Amygdala (tissue), 56 donors: ENCODE measurements at places on chromosomes 3 and 15.
A peak's percentile ranks its signal among the peaks of the same experiment; 100 is the strongest.

DNA sequence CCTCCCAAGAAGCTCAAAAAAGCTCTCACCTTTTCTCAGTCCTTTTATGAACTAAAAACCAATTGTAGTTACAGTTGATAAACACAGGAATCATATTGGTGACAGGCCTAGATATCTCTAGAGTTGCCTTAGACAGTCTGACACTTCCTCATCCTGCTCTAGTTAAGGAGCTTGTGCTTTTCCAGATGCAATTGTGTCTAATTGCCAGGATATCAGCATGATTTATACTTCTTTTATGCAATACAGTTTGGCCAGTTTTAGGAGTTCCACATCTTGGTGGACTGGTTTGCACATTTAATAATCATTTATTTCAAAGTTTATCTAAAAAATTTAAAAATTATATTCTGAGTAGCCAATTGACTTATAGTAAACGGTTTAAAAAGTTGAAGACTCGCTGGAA is 95.7 kb downstream of the DUT start:
- no peak for DNase-seq

- DNase-seq = no peak
Observed at GRCh38 chr3:64331605-64332004, 106.3 kb upstream of the PRICKLE2 start.

GRCh38 chr3:3192286-3192675 is 12.8 kb upstream of the CRBN start:
- no peak for DNase-seq

DNA sequence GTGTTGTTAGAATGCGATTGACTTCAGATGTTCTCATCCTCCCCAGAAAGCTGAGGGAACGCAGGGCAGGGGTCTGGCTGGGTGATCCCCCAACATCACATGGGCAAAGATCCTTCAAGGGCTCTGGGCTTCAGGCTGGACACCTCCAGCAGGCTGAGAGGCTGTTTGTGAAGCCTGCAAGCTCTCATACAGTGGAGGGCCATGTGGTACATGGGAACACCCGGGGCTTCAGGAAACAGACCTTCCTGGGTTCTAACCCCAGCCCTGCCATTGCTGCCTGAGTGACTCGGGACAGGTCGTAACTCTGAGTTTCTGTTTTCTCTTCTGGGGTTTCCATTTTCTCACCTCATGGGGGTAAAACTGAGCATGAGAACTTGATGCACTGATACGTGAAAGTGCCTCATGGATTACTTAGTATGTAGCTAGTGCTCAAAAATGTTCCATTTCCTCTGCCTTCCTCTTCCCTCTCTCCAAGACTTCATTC is 81.2 kb downstream of the TLE3 start:
- no peak for DNase-seq

- DNase-seq = no peak
Observed at GRCh38 chr3:128270559-128271492, 117.5 kb downstream of the EEFSEC start.

DNA sequence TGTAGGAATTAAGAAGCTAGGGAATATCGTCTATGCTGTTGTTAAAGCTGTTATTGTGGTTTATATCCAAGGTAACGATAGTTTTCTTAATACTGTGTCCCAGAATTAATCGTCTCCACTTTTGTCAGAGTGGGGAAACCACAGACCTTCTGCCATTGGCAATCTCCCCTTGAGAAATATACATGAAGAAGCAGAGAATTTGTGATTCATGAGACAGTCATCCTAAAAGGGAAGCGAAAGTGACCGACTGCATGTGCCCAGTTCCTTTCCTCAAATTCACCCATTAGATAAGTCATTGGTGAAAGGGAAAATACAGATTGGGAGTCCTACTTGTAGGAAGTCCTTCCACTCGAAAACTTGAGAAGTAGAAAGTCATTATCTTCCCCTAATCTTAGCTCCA is 26.6 kb downstream of the DIPK2A start:
- no peak for DNase-seq

DNA sequence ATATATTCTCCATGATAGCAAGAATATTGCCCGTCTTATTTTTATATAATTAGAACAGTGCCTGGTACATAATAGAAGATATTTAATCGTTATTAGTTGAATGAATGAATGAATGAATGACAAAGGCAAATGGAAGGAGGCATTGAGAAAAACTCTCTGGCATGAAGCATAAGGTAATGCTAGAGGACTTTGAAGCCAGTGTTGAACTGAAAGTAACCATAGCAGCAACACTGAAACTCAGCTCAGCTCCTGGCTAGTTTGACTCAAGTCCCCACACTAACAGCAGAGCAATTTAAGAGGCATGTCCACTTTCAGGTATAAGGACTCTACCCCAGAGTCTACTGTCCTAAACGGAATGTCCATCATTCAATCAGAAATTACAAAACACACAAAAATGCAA is 227.0 kb downstream of the CPNE4 start:
- DNase-seq = no peak

- no peak for DNase-seq
Observed at GRCh38 chr3:195247086-195247862, 23.7 kb downstream of the XXYLT1 start.

- DNase-seq = no peak
Observed at GRCh38 chr3:51845129-51845528, 16.3 kb upstream of the IQCF2 start.

- DNase-seq = no peak
Observed at GRCh38 chr3:28845006-28845324, 435.9 kb upstream of the RBMS3 start.

- DNase-seq = peak; percentile 60
Observed at GRCh38 chr3:192917028-192917403, 640 bp downstream of the MB21D2 start.

DNA sequence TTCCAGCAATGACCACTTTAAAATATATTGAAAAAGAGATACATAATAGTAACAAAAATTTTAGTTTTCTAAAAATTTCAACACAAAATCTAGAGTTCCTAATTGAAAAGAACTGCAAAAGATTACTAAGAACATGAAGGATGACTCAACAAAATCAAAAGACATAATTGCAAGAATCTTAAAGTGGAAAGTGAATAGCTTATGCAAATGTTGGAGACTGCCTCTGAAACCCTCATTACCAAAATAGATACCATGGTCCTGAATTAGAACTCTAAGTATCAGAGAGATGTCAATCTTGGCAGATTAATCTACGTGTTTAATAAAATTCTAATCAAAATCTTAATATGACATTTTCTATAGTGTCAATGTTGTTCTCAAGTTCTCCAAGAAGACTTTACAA is 60.7 kb upstream of the SGO1 start:
- DNase-seq = no peak

DNA sequence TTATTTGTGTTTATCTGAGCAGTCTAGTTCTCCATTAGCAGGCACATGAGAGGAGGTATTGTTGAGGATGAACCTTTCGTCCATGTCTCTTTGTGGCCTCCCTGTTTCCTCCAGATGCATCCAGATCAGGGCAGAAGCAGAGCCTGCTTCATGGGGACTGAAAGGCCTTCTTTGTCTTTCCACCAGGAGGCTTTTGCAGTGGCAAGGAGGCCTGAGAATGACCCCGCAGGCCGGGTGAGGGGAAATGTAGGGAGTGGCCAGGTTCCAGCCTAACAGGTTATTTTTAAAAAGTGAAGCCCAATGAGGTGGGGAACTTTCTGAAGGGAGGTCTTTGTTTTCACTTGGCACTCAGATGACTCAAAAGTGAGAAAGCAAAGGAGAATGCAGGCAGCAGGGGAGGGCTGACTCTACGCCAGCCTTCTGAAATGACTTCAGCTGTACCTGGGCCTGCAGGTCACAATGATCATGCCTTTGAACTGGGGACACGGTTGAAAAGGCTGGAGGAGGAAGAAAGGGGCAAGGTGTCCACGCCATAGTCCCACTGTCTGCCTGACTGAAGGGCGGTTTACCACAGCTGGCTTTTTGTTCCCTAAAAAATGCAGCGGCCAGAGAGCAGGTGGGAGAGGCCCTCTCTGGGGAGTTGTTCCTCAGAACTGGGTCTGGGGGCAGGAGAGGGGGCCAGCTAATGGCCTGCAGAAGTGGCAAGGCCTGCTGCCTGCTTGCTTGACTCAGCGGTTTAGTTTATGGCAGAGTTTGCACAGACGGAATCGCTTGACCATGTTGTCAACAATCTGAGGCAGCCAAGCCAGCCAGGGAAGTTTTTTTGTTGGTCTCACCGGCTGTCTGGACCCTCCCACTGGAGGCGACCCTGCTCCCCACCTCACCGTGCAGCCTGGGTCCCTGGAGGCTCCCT is 28.7 kb downstream of the CMTM7 start:
- DNase-seq = no peak

DNA sequence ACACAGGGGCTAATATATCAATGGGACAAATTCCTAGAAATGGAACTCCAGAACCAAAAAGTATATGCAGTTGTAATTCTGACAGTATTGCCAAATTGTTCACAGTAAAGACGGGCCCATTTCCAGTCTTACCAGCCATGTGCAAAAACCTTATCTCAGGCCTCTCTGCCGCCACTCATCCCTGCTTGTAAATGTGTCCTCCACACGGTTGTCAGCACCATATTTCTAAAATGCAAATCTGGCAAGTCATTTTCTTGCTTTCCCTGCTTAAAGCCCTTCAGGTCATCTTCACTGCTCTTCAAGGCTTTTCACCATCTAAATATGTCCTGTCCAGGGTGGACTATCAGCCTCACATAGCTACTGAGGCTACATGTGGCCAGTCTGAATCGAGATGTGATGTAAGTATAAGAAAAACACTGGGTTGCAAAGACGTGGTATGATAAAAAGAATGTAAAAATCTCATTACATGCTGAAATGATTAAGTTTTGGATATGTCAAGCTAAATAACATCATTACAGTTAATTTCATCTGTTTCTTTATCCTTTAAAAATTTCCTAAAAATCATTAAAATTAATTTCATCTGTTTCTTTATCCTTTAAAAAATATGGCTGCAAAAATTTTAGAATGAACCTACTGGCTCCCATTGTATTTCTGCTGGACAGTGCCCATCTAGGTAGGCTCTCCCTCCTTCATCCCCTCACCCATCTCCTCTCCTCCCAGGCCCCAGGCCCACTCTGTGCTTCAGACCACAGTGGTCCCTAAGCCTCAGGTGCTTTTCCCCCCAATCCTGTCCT is 980 bp downstream of the PARP9 start:
- DNase-seq = no peak

DNA sequence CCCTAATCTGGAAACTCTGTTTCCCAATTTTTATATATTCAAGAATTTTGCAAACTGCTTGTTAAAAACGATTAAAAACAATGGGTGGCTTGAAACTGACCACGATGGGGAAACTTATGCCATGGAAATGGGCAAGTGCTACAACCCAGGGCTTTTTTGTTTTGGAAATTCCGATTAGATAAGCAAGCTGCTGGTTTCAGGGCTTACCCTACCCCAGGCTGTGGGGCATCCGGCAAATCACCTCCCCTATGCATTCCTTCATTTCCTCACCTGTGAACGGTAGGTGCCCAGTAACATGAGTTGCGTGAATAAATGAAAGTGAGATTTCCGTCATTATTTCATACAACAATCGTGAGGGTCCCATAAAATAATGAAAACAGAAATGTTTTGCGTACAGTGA is 34.3 kb downstream of the ST6GAL1 start:
- DNase-seq = no peak

DNA sequence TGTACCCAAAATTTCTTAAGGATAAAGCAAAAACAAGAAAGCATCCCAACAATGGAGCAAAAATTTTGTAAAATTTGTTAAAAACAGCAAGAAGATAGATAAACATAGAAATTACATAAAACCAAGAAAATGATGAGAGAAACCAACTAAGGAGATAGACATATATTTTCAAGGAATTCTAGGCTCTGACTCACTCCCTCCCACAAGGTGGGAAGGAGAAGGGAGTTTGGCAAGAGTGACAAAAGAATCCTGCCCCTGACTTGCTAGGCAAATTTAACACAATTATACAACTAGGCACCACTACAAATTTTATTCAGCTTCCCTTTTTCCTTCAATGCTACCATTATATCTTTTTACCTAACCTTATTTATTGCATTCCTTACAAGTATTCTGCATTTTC is 70.9 kb downstream of the MYO9A start:
- no peak for DNase-seq

DNA sequence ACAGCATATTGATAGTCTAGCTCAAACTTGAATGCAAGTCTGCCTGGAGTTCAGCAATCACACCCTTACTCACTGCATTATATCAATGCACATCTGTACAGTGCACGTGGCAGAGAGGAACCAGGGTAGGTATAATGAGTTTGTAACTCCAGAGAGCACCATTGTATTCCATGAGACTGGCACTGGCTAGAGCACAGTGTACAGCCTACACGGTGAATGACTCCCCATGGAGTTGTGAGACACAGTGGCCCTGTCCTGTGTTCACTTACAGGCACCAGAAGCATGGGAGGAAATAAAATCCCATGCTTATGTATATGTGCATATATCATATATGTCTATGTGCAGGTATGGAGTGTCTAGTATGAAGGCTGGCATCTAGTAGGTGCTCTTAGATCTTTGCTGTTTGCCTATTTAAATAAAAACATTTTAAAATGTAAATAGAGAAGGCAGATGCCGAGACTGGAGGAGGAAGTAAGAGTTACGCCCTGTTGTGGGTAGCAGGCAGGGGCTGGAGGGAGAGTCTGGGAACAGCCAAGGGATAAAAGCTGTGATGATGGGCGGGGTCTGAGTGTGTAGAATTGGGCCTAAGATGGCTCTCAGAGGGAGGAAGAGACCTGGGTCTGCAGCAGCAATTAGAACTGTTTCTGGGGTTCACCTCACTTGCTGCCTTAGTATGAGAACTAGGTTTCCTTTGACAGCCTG is 360.7 kb upstream of the ICE2 start:
- no peak for DNase-seq

- DNase-seq = no peak
Observed at GRCh38 chr15:47820057-47820746, 102.9 kb downstream of the SEMA6D start.

- DNase-seq = no peak
Observed at GRCh38 chr15:74418575-74419338, 15.0 kb downstream of the SEMA7A start.

DNA sequence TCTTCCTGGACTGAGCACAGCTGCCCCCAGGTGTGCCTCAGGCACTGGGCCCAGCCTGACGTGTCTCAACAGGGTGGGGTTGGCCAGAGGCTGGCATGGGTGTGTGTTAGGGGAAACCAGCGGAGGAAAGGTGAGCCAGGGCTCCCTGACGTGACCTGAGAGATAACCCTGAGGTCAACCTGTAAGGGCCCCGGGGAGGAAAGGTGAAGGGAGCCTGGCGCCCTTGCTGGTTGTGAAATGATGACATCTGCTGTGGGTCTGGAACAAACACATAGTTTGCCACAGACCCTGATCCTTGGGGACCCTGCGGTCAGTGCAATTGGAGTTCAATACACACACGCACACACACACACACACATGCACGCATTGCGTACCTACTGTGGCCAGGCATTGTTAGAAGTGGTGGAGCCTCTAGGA is 100.2 kb upstream of the TLE3 start:
- DNase-seq = no peak

- DNase-seq = no peak
Observed at GRCh38 chr3:59313365-59313764, 263.5 kb upstream of the CFAP20DC start.

GRCh38 chr3:110248666-110249065 is 823.0 kb upstream of the NECTIN3 start:
- DNase-seq = no peak

DNA sequence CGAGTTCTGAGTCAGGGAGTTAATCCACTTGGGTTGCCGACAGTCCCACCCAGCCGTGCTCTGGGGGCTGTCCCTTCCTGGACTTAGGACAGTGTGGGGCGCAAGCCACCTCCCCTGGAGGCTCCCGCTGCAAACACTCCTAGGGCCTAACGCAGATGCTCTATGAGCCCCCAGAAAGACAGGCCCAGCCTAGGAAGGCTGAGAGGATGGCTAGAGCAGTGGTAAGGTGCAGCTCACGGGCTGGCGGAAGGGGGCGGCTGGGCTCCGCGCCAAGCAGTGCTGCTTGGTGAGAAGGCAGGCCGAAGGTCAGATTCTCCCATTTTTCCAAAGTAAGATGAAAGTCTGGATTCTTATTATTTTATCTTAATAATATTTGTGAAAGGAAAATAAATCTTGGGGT is 84.6 kb upstream of the ALDH1L1 start:
- no peak for DNase-seq
